T-helper 22 cell (primary cell): ENCODE measurements at places on chromosomes 4 and X.

- no peak for DNase-seq
Observed at GRCh38 chr4:135371137-135371536, 1169.5 kb upstream of the PABPC4L start.

- no peak for DNase-seq
Observed at GRCh38 chr4:41303372-41304118, 46.8 kb downstream of the UCHL1 start.

GRCh38 chr4:28221536-28221935, 1360.9 kb downstream of the STIM2 start:
- no peak for DNase-seq

DNA sequence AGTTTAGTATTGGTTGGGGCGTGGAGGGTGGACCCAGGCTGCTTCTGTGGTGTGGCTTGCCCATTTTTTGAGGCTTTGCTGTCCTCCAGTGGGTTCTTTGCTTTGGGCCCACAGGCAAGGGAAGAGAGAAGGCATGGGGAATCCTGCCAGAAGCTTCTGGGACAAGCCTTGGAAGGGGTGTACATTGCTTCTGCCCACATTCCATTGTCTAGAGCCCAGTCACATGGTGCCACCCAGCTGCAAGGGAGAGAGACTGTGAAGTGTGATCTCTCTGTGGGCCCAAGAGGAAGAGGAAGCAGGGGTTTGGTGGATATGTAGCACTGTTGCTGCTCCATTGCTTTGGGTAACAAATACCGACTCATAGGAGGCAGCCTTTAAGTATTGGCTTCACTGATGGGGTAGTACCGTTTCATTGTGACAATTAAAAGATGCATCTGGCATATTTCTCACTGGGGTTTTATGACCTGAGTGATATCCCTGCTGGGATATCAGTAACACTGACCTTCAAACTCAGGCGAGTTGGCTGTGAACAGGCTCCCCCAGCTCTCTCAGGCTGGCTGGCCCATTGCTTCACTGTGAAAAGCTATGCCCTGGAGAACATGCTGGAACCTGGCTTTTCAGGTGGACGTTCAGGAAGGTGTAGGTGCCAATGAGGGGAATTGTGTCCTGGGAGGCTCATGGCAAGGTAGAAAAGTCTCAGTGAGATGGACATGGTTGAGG, 85.9 kb downstream of the CLDN34 start:
- DNase-seq: no peak

GRCh38 chr4:135548711-135549110, 1347.1 kb upstream of the PABPC4L start:
- no peak for DNase-seq

GRCh38 chrX:135432453-135432852, 10.7 kb downstream of the SMIM10L2A start:
- no peak for DNase-seq

DNA sequence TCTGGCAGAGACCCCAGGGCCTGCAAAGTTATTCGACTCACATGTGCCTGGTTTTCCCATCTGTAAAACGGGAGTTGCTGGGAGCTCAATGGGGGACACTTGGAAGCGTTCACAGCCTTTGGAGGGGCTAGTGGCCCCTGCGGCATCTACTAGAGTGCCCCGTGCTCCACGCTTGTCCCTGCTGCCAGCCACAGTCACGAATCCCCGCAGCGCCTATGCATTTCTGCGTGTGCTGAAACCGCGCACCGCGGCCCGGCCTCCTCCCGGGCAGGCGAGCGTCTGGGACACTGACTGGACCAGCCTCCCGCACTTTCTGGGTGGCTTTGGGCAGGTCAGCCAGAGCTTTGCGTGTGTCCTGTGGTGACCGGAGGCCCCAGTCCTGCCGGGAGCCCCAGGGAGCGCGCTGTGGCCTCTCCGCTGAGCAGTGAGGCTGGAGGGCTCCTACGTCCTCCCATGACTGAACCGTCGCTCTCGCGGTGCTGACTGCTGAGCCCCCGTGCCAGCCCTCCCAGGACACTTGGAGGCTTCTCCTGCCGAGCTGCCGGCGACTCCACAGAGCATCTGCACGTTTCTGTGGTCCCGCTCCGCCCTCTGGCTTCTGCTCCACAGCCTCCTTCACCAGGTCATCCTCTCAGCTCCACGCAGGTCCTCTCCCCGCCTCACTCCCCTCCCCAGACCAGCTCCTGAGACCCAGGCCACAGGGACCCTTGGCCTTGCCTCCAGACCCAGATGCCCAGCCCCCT, 36.3 kb downstream of the PIGG start:
- no peak for DNase-seq

- DNase-seq: no peak
Observed at GRCh38 chr4:41644915-41645295, 103.6 kb downstream of the PHOX2B start.

DNA sequence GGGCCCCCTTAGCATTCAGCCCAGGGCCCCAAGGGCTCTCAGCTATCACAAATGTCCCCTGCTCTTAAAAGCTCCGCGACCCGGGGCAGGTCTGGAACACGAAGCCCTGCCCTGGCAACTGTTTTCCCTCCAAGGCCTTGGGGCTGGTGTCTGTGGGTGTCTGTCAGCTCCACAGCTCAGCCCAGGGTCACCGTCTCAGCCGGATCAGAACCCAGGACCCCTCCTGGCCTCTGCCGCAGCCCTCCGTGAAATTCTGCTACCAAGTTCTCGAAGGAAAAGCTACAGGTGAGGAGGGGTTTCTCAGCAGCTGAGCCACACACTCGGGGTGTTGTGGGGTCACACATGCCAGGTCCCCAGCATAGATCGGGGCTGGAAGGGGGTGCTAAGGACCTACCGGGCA, 61.2 kb downstream of the ACOX3 start:
- no peak for DNase-seq

- no peak for DNase-seq
Observed at GRCh38 chr4:3385711-3386420, 55.9 kb upstream of the HGFAC start.

- DNase-seq: no peak
Observed at GRCh38 chr4:171674781-171675180, 138.4 kb upstream of the GALNTL6 start.

DNA sequence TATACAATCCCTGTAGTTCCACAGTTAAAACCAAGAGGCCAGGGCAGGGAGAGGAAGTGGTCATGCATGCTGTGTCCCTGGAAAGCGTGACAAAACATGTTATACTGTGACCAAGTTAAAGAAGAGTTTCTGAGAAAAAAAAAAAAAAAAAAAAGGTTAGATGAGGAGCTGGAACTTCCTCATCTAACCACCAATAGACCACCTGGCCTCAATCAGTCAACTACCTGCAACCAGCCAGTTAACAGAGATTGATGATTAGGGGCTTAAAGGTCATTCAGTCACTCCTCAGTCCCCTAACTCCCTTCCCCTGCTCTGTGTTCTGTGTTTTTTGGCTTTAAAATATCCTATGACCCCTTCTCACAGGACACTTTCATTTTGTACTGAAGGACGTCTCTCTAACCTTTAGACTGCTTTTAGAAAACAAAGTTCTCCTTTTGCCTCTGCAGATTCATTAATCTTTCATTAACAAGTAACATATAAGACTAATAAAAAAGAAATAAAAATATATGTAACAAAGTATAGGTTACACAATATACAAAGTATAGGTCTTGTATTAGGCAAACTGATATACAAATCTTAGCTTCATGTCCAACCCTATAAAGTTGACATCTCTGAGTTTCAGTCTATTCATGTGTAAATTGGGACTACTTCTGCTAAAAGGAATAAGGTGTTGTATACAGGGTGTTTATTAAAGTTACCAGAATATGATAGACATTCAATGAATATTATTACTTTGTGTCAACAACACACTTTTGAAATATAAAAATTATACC, 179.1 kb upstream of the NDST4 start:
- no peak for DNase-seq

- no peak for DNase-seq
Observed at GRCh38 chr4:73347497-73347896, 56.6 kb upstream of the ALB start.

DNA sequence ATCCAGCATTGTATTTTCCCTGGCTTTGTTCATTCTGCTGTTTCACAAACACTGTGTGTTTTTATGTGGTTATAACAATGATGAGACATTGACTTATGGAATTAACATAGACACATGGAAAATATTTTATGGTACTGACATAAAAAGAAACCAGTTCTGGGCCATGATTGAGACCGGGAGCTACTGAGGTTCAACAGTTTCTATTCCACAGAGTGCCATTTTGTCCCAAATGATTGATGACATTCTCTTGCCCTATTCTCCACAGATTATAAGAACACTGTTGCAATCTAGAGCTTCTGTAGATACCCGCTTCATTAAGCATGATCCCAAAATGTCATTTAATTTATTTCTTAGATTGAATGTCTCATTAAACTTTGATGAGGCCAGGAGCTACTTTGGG, 326.8 kb downstream of the RPA4 start:
- no peak for DNase-seq

DNA sequence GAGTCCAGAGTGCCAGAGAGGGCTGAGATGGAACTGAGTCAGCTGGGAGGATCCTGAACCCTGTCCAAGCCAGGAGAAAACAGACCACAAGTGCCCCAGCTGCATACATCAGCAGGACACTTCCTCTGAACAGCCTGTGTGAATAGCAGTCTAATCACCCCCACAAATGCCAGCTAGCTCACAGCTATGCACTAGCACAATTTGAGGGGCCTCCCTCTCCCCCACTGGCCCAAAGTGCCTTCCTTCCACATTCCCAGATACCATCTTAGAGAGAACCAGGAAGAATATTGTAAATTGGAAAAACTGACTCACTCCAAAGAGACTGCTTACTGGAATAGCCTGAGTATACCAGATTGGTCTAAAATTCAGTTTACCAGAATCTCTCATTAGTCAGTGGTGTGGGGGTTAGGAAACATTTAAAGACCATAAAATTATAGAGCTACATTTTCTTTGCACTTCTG, 292.6 kb upstream of the KLF3 start:
- DNase-seq: no peak

GRCh38 chrX:15336023-15336413, 695 bp upstream of the PIGA start:
- DNase-seq: peak; percentile 49

DNA sequence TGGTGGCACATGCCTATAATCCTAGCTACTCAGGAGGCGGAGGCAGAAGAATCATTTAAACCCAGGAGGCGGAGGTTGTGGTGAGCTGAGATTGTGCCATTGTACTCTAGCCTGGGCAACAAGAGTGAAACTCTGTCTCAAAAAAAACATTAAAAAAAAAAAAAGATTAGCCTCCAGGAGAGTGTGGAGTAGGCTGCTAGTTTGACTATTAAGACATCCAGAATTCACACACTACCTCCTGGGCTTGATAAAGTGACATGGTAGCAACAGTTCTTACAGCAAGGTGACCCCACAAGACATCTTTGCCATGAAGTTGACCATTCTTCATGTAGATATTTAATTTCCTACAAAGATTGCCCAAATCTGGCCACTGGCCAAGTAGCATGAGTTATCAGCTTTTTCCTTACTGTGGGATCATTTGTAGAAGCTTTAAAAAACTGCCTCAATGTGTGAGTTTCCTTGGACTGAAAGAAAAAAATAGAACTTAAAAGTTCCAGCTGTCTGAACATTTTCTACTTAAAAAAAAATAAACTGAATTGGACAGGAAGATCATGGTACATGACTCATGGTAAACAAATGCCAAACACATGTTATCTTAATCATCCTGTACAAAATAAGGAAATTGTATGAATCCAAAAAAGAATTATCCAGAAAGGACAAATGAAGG, 35.3 kb upstream of the SPRY1 start:
- no peak for DNase-seq

- DNase-seq: no peak
Observed at GRCh38 chr4:124902001-124902515, 189.5 kb upstream of the ANKRD50 start.

- DNase-seq: no peak
Observed at GRCh38 chr4:14096396-14096965, 469.0 kb upstream of the BOD1L1 start.

- no peak for DNase-seq
Observed at GRCh38 chr4:73606465-73606974, 13.7 kb downstream of the RASSF6 start.

- DNase-seq: no peak
Observed at GRCh38 chr4:176988226-176988625, 195.5 kb upstream of the VEGFC start.

DNA sequence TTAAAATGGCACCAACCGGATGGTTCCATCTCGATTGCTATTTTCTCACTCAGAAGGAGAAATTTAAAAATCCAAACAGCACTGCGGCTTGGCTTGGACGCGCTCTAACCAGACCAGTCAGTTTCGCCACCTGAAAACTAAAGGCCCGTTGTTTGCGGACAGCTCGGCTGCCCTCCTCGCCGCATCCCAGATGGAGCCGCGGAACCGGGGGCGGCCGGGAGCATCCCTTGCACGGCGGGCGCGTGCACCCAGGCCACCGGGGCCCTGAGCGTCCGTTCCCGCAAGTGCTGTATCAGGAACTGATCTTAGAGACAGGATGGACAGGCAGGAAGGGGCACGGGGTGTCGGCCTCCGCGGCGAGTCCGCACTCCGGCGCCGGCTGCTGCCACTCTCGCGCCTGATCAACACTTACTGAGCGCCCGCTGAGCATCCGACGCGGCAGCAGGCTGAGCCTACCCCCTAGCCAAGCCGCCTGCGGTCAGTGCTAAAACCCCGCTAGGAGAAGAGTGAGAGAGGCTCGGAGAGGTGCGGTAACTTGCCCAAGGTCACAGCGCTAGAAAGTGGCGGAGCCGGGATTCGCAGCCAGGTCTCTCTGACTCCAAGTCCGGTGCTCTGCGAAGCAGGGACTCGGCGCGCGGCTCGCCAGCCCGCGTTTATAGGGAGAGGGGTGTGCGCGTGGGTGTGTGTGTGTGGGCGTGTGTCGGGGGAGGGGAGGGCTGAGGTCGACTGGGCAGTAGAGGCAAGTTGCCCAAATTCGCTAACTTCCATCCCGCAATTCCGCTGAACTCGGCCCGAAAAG, at the start of gene CITED1:
TSS of gene CITED1 (minus strand) at position 629 of the 799 bp plus-strand sequence. CDS start 3,045 bp downstream, outside the sequence.
- no peak for DNase-seq

DNA sequence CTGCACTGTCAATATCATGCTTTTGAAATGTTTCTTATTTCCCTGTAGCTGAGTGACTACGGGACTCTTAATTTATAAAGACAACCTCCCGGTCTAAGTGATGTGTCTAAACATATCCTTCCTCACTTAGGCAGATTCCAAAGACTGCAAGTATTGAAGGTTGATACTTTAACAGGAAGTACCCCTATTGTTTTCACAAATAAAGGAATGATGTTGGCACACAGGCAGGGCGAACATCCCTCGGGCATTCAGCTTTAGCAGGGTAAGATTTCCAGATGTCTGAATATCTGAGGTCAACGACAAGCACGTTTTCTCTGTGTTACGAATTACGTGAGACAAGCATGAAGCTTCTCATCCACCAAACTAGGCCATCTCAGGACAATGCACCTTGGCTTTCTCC, 638.0 kb upstream of the FRG1 start:
- no peak for DNase-seq

- no peak for DNase-seq
Observed at GRCh38 chr4:41989994-41990364, 351 bp upstream of the SLC30A9 start.

DNA sequence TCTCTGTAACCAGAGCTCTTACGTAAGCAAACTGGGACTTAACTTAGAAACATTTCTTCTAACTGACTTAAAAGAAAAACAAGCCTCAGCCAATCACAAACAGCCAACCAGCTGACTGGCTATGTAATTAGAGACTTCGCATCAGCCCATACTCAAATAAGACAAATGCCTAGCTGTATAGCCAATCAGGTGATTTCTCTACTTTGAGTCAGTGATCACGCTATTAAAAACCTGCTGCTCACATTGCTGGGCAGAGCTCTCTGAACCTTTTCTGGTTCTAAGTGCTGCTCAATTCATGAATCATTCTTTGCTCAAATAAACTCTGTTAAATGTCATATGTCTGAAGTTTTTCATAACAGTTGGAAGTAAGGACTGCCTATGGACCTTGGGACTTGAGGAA, 9.9 kb upstream of the SMIM10L2A start:
- DNase-seq: no peak
